ENCODE measurements at places on chromosomes 16 and 17. TPM values are rescaled to one million over a fixed set of nuclear protein-coding genes. Genes with fewer than 3 reads are reported as not detected.

GRCh38 chr16:8677481-8677880 lies 3.1 kb downstream of the ABAT start:
- no peak overlapping the region for H3K4me3 ChIP-seq
- no peak for DNase-seq
- H3K27me3 ChIP-seq: no peaks in the 10 kb centered on the region
- no peaks in the 10 kb centered on the region for H3K36me3 ChIP-seq

DNA sequence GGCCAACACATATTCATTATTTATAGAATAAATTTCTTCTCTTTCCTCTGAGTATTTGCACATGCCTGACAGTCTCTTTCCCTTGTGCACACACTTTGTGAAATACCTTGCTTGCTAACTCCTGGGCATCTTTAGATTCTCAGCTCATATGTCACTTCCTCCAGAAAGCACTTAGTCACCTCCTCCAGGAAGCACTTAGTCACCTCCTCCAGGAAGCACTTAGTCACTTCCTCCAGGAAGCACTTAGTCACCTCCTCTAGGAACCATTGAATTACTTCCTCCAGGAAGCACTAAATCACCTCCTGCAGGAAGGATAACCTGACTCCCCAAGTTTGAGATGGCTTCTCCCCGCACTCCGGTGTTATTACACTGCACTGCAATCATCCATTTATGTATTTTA lies 462.5 kb upstream of the EEF2KMT start:
- no peaks in the 10 kb centered on the region for H3K4me1 ChIP-seq
- no peaks in the 10 kb centered on the region for H3K27me3 ChIP-seq
- no peaks in the 10 kb centered on the region for H3K36me3 ChIP-seq
- DNase-seq: no peak

Gene EDC4
- 42.6 TPM for total RNA-seq

DNA sequence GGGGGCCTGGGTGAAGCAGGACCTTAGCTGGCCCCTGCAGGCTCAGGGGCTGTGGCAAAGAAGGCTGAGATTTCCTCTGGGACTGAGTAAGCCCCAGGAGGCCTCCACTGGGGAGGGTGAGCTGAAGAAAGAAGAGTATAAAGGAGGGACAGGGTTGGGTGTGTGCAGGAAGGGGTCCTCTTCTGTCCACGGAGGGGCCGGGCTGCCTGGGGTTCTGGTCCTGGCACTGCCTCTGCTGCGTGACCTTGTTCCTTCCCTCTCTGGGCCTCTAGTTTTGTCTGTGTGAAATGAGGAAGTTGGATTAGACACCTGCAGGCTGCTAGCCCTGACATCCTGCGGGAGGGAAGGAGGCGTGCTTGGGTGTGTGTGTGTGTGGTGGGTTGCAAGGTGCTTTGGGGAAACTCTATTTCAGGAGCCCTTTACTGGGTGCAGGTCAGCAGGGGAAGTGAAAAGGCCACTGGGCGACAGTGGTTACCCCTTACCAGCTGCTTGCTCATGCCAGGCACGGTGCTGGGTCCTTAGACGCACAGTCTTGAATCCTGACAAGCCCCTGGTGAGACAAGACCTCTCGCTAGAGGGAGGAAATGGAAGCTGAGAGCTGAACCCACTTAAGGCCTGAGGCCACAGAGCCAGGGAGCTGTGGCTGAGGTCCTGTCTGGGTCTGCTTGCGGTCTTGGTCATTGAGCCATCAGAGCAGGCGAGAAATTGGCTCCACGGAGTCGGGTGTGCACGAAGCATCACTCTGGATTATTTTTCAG lies 60.7 kb downstream of the OR1D5 start:
- H3K27me3 ChIP-seq: no peaks in the 10 kb centered on the region
- H3K36me3 ChIP-seq: peaks cover 17% of the 10 kb centered on the region
- peak overlapping the region; percentile 87 for H3K27ac ChIP-seq
- peaks cover 40% of the 10 kb centered on the region for H3K4me1 ChIP-seq
- DNase-seq: peak; percentile 44

Gene MAPK8IP3
- 133 TPM for total RNA-seq

DNA sequence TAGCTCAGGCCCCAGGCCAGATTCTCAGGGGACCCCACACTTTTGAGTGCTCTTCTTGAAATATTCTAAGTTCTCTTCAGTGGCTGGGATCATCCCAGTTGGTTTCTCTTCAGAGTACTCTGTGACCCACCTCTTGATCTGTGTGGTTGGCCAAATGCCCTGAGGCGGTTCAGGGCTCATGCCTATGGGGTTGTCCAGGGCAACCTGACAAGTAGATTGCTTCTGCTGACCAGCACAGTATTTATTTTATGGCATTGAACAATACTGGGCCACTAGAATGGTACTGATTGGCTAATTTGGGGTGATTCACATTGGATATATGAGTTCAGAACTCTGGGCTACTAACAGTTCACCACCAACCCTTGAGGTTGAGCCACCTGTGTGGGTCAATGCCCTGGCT lies 7.4 kb upstream of the GOSR2 start:
- H3K4me1 ChIP-seq: no peaks in the 10 kb centered on the region
- H3K27ac ChIP-seq: no peak overlapping the region
- no peak overlapping the region for H3K4me3 ChIP-seq
- no peak for DNase-seq
- no peaks in the 10 kb centered on the region for H3K36me3 ChIP-seq
- no peaks in the 10 kb centered on the region for H3K27me3 ChIP-seq

Gene NPIPB8
- total RNA-seq: 1.0 TPM

Gene GRIN2A
- total RNA-seq: 8.5 TPM

Gene ALOX15
- not detected for total RNA-seq

Gene MAP2K6
- total RNA-seq: not detected

DNA sequence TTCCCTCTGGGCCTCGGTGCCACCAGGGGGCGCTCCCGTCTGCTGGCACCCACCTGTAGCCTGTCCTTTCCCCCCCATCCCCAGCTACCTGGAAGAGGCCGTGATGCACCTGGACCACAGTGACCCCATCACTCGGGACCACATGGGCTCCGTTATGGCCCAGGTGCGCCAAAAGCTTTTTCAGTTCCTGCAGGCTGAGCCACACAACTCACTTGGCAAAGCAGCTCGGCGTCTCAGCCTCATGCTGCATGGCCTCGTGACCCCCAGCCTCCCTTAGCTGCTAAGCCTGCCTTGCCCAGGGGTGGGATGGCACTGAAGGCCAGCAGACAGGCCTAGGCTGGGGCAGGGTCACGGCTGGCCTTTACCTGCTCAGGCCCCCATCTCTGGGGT lies 818 bp upstream of the NRN1L start:
- no peak overlapping the region for H3K4me3 ChIP-seq
- no peak overlapping the region for H3K27ac ChIP-seq
- H3K4me1 ChIP-seq: peaks cover 27% of the 10 kb centered on the region
- H3K27me3 ChIP-seq: no peaks in the 10 kb centered on the region

Gene CLEC10A
- total RNA-seq: not detected

DNA sequence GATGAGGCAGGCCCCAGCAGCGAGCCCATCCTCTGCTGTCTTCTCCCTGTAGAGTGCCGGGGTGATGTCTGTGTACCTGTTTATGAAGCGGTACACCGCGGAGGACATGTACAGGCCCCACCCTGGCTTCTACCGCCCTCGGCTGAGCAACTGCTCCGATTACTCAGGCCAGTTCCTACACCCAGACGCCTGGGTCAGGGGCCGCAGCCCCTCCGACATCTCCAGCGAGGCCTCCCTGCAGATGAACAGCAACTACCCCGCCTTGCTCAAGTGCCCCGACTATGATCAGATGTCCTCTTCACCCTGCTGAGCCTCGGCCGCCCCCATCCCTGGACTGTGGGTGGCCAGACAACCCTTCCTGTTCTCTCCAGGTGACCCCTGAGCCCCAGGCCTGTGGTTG lies 50.0 kb downstream of the CACNG5 start:
- H3K27ac ChIP-seq: no peak overlapping the region
- H3K4me1 ChIP-seq: no peaks in the 10 kb centered on the region
- no peak for DNase-seq
- H3K4me3 ChIP-seq: no peak overlapping the region

GRCh38 chr16:51939378-51939871 lies 607.5 kb downstream of the TOX3 start:
- no peaks in the 10 kb centered on the region for H3K36me3 ChIP-seq
- no peak for DNase-seq
- no peaks in the 10 kb centered on the region for H3K4me1 ChIP-seq

DNA sequence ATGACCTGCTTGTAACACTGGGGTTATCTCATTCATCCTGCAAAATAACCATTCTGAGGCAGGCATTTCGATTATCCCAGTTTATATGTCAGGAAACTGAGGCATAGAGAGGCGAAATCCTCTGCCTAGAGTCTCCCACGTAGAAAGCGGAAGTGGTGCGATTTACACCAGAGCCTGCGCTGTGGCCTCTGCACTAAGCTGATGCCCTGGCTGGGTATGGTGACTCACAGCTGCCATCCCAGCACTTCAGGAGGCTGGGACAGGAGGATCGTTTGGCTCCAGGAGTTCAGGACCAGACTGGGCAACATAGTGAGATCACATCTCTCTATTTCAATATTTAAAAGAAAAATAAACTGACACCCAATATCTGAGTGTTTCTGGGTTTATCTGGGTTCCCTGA lies 59.3 kb upstream of the BCO1 start:
- no peaks in the 10 kb centered on the region for H3K27me3 ChIP-seq
- no peak for DNase-seq
- no peak overlapping the region for H3K27ac ChIP-seq

DNA sequence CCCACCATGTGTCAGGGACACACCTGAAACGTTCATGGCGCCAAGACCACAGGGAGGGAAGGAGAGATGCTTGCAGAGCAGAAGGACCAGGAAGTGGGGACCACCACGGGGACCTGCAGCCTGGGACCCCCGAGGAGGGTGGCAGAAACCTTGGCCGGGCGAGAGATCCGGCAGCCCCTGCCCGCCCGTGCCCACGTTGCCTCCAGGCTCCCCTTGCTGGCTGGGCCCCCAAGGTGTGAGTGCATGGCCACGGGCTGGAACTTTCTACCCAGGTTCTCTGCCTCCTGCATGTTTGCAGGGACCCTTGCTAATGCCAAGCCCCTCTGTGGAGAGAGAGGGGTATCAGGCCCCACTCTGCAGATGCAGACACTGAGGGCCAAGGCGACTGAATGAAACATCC lies 50.4 kb downstream of the USP22 start:
- peaks cover 17% of the 10 kb centered on the region for H3K4me1 ChIP-seq
- H3K4me3 ChIP-seq: no peak overlapping the region
- no peak for DNase-seq
- no peaks in the 10 kb centered on the region for H3K36me3 ChIP-seq
- H3K27ac ChIP-seq: no peak overlapping the region
- no peaks in the 10 kb centered on the region for H3K27me3 ChIP-seq

DNA sequence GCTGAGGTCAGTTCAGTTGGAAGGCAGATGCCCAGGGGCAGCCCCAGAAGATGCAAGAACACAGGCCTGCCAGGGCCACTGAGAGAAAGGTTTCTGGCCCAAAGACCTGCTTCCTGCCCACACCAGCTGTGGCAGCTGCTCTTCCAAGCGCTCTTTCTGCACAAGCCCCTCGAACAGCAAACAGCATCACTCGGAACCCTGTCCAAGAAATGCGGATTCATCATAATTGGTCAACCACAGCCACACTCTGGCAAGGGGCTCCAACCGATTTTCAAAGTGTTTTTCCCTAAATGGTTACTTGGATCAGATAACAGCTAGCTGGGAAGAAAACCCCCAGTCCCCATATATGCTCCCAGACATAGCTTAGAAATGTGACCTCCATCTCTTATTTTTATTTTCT lies 71.1 kb upstream of the DNAH17 start:
- no peak for DNase-seq
- no peaks in the 10 kb centered on the region for H3K27me3 ChIP-seq
- no peak overlapping the region for H3K4me3 ChIP-seq

DNA sequence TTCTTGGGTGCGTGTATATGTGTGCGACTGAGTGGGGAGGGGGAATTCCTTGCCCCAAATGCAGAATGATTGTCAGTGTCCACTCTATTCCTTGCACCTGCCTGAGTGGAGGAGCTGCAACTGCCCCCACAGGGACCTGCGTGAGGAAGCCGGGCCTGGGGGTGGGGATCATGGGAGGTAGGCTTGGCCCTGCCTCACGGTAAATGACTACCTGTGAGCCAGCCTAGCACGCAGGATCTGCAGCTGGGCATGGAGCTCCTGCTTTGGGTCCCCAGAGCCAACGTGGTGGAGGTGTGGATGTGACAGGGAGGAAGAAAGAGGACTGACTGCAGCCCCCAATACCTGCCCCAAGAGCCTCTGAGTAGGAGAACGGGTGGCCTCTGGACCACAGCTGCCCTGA lies 77.0 kb upstream of the GAS7 start:
- no peaks in the 10 kb centered on the region for H3K36me3 ChIP-seq
- no peak overlapping the region for H3K27ac ChIP-seq
- DNase-seq: no peak
- no peak overlapping the region for H3K4me3 ChIP-seq
- H3K4me1 ChIP-seq: no peaks in the 10 kb centered on the region

DNA sequence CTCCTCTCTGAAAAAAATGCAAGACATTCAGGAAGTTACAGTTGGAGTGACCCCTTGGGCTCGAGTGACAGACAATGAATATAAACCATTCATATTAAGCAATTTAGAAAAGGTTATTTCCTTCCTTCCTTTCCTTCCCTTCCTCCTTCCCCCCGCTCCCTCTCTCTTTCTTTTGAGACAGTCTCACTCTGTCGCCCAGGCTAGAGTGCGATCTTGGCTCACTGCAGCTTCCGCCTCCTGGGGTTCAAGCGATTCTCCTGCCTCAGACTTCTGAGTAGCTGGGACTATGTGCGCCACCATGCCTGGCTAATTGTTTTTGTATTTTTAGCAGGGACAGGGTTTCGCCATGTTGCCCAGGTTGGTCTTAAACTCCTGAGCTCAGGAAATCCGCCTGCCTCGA lies 13.2 kb downstream of the PSMD12 start:
- no peak overlapping the region for H3K27ac ChIP-seq
- no peaks in the 10 kb centered on the region for H3K27me3 ChIP-seq
- no peak for DNase-seq
- H3K4me1 ChIP-seq: no peaks in the 10 kb centered on the region
- peaks cover 94% of the 10 kb centered on the region for H3K36me3 ChIP-seq

DNA sequence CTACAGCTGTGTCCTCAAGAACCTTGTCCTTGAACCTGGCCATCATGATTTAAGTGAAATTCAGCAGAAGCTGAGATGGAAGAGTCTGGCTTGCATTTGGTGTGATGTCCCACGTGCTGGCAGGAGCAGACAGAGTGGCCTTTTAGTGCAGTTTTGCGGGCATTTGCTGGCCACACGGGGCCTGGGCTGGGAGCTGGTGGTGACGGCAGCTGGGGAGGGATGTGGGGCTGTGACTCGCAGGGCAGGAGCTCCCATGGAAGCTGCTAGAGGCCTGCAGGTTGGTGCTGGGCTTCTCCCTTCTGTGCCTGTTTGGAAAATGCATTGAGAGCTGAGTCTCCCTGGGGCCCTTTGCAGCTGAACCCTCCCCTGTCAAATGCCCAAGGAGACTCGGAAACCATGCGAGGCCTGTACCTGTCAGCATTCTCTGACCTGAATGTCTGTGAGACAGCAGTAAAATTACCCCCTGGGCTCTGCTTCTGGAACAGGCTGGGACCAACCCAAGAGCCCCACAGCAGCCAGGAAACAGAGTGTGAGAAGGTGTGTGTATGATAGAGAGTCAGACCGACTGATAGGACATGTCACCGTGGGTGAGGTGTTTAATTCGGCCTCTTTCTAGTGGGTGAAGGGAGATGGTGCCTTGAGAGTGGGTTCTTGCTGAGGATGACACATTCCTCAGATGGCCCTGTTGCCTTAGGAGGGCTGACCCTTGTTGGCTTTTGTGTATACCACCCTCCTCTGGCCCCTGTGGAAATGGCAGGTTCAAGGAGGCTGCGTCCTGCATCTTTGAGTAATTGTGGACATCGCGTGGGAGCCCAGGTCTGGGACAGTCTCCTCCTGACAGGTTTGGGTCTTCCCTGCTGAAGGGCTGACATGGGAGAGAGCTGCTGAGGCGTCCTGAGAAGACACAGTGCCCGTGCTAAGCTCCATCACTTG lies 145.5 kb downstream of the MSI2 start:
- H3K4me1 ChIP-seq: peaks cover 1% of the 10 kb centered on the region
- no peaks in the 10 kb centered on the region for H3K27me3 ChIP-seq
- no peak overlapping the region for H3K27ac ChIP-seq
- no peak overlapping the region for H3K4me3 ChIP-seq
- peaks cover 19% of the 10 kb centered on the region for H3K36me3 ChIP-seq
- DNase-seq: no peak

All from stomach (tissue), 19 donors.